ENCODE measurements at places on chromosomes 4 and X.

DNA sequence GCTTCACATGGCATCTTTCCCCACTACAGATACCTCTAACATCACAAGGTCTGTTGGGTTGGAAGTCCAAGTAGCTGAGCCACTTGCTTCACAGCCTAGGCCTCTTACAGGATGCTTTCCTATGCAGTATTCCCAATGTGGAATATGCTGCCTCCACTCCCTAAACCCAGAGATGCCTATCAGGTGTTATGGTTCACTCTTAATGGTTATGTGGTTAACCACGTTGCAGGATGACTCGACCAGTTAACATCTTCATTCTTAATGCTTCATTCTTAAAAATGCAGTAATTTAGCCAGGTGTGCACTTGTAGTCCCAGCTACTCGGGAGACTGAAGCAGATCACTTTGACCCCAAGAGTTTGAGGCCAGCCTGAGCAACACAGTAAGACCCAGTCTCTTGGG is 24.2 kb downstream of the HAUS3 start:
- DNase-seq = no peak

DNA sequence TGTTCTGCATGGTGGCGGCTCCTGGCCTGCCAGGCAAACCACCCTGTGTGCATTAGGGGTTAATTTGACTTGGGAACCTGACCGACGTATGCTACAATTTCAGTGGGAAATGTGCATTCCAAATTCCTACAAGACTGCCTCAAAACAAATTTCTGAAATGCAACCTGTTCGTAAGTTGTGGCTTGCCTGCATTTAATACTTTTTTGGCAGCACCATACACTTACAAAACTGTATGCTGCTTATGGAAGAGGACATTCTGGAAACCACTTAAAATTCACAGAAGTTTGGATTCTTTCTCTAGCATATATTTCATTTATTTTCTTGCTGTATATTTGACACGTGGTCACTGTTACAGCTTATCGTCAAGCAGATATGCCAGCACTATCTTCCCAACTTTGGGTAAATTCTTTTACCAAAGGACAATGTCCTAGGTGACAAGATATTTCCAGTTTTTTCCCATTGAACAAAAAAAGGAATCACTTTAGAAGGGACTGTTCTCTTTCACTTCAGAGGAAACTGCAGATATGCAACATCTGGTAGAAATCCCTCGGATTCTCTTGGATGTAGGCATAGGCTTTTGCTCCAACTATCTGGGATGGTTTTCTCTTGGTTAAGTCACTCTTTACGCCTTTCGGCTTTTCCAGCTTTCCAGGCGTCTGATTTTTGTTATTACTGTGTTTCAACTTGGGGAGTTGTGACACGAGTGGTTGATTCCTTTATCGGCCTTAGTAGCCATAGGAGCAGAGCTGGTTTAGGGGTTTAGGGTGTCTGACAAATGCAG is 9.7 kb upstream of the TENM3 start:
- no peak for DNase-seq

GRCh38 chr4:21801661-21802385 is 146.7 kb downstream of the KCNIP4 start:
- DNase-seq = no peak

- DNase-seq = no peak
These were observed 458.5 kb downstream of the AFF2 start for GRCh38 chrX:148958901-148959300.

DNA sequence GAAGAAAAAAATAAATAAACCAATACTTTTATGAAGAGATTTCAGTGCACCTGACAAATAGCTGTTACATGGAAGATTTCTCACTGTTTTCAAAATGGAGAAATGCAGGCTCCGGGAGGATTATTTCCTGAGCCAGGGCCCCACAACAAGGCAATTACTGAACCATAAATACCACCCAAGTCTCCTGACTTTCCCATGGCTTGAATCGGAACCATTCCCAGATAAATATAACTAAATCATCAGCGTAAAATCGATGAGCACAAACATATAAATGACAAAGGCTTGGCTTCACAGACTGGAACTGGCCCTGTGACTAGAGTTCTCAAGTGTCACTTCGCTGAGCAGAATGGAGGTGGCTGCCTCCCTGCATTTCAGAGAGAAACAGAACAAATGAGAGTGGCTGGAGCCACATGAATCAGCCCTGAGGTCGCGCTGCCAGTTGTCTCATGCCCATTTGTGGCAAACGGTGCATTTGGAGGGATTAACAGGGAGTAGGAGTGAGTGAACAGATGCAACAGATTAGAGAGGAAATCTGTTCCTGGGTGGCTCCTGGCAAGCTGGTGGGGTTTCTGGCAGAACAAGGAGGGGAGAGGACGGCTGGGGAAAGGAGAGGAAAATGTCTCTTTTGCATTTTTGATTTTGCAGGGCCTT is 57.3 kb upstream of the STIM2 start:
- DNase-seq = no peak

- no peak for DNase-seq
These were observed 102.4 kb downstream of the CLNK start for GRCh38 chr4:10582059-10582686.

- DNase-seq = no peak
These were observed 3.9 kb upstream of the KLHL8 start for GRCh38 chr4:87224141-87224923.

DNA sequence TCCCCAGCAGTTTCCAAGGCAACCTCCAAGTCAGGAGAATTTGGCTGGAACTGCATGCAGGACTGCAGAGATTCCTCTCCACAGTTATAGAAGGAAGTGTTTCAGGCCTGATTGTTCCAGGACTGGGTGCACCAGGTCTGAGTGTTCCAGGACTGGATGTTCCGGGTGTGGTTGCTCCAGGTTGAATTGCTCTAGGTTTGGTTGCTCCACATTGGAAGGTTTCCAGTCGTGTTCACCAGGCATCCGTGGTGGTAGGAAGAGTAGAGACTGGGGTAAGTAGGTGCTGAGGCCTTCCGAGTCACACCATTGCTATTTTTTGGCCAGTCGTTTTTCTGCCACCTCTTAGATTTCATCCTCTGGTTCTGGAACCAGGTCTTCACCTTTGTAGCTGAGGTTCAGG is 105.4 kb downstream of the MSN start:
- DNase-seq = no peak

- DNase-seq = no peak
These were observed 395.3 kb upstream of the CPEB2 start for GRCh38 chr4:14607001-14607400.

- no peak for DNase-seq
These were observed 1092.3 kb downstream of the ARAP2 start for GRCh38 chr4:35151816-35152572.

GRCh38 chrX:43676971-43677572 is 21.0 kb downstream of the MAOA start:
- DNase-seq = no peak

DNA sequence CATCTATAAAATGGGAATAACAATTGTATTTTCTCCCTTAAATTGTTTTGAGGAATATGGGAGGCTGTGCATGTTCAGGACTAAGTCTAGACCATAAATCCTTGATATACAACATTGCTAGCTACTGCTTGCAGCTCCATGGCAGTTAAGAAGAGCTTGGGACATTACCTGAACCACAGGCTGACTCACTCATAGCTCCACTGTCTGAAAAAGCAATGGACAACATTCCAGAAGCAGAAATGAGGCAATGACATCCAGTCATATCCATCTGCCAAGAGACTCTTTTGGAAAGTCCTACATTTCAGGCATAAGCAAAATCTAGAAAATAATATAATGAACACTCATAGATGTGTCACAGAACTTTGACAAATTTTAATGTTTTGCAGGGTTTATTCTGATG is 167.3 kb upstream of the LEF1 start:
- DNase-seq = no peak

DNA sequence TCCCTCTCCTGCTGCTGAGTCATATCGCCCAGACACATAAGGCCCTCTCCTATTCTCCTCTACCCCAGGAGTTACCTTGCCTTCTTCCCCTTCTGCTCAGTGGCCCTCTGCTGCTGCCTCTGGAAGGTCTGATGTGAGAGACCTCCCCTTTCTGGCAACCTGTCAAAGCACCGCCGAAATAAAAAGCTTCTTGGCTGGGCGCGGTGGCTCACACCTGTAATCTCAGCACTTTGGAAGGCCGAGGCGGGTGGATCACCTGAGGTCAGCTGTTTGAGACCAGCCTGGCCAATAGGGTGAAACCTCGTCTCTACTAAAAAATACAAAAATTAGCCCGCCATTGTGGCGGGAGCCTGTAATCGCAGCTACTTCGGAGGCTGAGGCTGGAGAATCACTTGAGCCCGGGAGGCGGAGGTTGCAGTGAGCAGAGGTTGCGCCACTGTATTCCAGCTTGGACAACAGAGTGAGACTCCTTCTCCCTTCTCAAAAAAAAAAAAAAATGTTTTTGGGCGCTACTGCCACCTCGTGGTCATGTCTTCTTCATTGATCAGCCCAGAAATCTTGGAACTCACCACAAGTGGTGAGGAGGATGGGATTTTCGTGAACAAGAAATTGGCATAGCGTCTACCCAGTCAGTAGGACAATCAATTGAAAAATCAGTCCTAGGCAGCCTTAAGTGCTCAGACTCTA is 8.6 kb upstream of the ZXDA start:
- no peak for DNase-seq

GRCh38 chrX:3548765-3549391 is 164.6 kb downstream of the PRKX start:
- no peak for DNase-seq

GRCh38 chr4:74032064-74032463 is 6.4 kb downstream of the CXCL3 start:
- DNase-seq = no peak

DNA sequence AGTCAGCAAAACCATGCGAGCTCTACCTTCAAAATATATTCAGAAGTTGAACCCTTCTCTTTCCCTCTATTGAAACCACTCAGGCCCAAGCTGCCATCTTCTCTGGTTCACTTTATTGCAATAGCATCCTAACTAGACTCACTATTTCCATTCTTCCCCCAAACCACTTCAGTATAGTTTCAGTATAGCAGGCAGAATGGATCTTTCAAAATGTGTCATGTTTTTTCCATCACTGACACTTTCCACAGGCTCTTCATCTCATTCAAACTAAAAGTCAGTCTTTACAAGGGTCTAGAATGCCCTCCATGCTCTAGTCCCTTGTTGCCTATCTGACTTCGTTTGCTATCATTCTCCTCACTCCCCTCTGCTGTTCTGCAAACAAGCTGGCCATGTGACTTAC is 274.4 kb downstream of the IDS start:
- DNase-seq = no peak

DNA sequence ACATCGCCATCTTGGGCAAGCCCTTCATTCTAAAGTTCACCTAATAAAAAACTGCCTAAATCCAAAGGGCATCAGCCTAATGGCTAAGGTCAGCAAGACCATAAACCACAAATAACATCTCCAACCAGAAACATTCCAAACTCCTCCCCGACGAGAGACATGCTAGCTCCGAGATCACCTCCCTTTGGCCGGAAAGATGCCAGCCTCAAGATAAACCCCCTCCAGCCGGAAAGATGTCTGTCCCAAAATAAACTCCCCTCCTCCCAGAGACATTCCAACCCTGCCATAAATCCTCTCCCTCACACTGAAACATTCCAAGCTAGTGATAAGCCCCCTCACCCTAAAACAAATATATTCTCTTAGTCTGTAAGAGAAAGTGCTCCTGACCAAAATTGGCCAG is 13.3 kb upstream of the DYNLT3 start:
- no peak for DNase-seq

- no peak for DNase-seq
These were observed 43.8 kb upstream of the LAS1L start for GRCh38 chrX:65578346-65578745.

- no peak for DNase-seq
These were observed 44.9 kb downstream of the SH3RF1 start for GRCh38 chr4:169225812-169226211.

DNA sequence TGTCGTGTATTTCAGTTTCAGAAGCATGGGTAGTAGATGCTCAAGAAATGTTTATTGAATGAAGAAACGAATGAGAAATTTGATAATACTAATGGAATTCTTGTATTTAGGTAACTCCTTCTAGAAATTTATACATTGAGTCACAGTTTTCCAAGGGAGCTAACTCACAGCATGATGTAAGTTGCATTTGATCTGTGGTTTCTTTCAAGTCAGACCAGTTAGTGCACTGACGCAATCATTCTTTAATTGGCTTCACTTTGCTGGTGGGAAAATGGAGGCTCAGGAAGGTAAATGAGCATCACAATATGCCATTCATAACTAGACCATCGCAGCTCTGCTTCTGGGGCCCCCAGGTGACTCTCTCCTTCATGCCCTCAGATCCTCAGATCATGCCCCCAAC is 17.3 kb upstream of the CWH43 start:
- no peak for DNase-seq

- DNase-seq = no peak
These were observed 2.9 kb downstream of the LRPAP1 start for GRCh38 chr4:3529363-3529762.

- DNase-seq = no peak
These were observed 7.7 kb downstream of the SYN1 start for GRCh38 chrX:47611926-47612325.

DNA sequence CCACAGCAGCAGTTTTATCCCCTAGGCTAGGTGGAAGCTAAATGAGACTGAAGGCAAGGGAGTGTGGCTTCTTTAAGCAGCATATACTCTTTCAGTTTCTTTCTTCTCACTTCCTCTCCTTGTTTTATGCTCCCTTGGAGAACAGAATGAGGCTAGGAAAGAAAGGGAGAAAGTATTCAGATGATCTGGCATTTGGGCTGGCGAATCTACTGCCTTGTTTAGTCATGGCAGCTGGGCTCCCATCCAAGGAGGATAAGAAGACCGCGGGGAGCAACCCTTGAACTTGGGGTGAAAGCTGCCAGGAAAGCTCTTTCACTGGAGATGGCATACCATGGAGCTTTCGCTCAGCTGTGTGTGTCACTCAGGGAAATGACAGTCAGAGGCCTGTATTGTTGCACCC is 72.1 kb downstream of the ARHGEF38 start:
- no peak for DNase-seq

DNA sequence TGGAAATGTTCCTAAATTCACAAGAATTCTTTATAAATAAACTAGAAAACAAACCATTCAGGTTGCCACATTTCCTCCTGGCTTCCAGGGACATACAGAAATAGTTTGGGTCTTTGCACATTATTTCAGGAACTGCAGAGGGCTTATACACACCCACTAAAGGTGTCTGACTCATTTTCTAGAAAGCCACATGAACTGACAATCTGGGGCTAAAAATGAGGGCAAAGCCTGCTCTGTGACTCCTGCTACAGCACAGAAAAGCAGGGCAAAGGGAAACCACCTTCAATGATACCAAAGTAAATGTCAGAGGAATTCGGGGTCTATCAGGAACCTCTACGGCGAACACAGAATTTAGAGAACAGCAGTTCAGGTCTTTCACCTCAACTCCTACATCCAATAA is 112.2 kb upstream of the MAP3K15 start:
- DNase-seq = no peak

GRCh38 chr4:113692809-113693411 is 68.6 kb downstream of the CAMK2D start:
- no peak for DNase-seq

Measured in cortex of kidney (tissue), 1 donor.